ENCODE measurements at places on chromosomes 1 and 21.
A peak's percentile ranks its signal among the peaks of the same experiment; 100 is the strongest.

DNA sequence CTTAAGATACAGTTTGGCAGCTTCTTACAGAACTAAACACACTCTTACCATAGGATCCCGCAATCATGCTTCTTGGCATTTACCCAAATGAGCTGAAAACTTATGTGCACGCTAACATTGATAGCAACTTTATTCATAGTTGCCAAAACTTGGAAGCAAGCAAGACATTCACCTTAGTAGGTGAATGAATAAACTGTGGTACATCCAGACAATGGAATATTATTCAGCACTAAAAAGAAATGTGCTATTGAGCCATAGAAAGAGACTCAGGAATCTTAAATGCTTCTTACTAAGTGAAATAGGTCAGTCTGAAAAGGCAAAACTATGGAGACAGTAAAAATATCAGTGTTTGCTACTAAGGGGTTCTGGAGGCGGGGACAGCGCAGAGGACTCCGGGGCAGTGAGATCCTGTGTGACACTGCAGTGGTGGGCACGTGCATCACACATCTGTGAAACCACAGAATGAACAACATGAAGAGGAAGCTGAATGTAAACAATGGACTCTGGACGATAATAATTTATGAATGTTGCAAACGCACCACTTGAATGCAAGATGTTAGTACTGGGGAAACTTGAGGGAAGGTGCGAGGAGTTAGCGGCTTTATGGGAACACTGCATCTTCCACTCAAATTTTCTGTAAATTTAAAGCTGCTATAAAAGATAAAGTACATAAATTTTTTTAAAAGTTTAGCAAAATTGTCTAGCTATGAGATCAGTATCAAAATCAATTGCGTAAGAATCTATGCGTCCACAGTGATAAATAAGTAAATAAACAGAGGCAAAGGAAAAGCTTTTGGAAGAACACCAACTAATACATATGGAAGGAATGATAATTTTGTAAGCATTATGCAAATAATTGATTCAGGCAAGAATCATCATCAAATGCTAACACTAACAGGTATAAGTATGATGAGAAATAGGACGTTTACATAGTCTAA, 15.4 kb upstream of the SPATC1L start:
- DNase-seq = no peak

DNA sequence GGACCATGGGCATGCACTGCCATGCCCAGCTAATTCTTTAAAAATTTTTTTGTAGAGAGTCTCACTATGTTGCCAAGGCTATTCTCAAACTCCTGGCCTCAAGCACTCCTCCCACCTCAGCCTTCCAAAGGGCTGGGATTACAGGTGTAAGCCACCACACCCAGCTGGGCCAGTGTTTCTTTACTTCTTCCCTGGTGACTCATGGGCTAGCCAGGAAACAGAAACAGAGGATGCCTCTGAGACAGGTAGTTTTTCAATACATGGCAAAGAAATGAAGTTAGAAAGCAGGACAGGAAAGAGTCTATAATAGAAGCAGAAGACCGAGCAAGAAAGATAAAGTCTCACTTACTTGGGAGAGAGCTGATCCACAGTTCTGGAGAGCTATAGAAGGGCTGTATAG, 7.6 kb upstream of the C1orf74 start:
- no peak for DNase-seq

GRCh38 chr1:205275133-205275532, 46.4 kb downstream of the NUAK2 start:
- no peak for DNase-seq

DNA sequence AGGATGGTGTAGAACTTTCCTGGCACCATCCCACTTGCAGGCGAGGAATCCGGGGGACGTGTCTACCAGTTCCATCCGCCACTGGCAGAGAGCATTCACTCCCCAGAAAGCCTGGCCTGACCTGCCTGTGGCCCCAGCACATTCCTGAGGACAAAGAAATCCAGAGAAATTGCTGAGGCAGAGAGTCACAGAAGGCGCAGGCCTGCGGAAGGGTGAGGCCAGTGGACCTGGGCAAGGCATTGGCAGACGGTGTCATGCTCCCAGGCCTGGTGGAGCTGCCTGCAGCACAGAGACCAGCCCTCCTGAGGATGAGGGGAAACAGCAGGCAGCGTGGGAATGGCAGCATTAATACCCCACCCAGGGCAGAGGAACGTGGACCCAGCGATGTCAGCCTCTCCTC, 81.2 kb upstream of the F3 start:
- peak; percentile 54 for DNase-seq

GRCh38 chr1:119188926-119189325, 48.5 kb upstream of the WARS2 start:
- peak; percentile 10 for DNase-seq

DNA sequence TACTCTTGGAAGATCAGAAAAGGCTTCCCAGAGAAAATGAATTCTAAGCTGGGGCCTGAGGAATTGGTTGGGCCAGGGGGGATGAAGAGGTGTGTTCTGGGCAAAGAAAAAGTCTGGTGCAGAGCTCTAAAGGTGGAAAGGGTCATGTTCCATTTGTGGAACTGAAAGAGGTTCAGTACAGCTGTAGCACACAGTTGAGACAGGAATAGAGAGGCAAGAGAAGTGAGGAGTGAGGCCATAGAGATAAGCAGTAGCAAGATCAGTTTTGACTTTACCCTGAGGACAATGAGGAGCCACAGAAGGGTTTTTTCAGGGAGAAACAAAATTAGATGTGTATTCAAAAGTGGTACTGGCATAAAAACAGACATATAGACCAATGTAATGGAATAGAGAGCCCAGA, 30.3 kb upstream of the MUTYH start:
- DNase-seq = no peak

DNA sequence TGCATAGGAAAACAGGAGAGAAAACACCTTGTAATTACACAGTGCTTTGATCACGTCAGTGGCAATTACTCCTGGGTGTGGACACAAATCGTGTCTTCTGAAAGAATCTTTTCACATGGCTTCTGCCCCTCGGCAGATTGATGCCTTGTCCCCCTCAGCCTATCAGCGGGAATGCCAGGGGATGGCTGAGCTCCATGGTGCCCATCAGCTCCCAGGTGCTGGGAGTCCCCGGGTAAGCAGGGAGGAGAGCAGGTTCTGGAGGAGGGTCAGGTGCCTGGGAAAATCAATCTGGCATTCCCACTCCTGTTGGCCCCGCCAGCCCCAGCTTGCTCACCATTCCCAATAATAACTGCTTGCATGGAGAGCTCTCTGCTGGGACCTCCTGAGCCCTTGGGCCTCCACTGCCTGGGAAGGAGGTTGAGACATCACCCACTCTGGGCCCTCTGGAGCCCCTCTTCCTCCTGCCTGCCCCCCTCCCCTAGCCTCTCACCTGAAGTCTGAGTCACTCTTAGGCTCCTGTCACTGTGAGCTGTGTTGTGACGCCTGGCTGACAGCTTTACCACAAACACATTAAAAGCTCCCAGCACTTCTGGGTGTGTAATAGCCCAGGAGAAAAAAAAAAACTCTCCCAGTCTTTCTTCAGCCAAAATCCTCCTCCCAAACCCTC, 4.9 kb downstream of the CAMK2N1 start:
- no peak for DNase-seq

GRCh38 chr1:27364696-27365371, 1.9 kb downstream of the MAP3K6 start:
- no peak for DNase-seq

GRCh38 chr1:196063952-196064351, 544.3 kb downstream of the KCNT2 start:
- DNase-seq = peak; percentile 45

DNA sequence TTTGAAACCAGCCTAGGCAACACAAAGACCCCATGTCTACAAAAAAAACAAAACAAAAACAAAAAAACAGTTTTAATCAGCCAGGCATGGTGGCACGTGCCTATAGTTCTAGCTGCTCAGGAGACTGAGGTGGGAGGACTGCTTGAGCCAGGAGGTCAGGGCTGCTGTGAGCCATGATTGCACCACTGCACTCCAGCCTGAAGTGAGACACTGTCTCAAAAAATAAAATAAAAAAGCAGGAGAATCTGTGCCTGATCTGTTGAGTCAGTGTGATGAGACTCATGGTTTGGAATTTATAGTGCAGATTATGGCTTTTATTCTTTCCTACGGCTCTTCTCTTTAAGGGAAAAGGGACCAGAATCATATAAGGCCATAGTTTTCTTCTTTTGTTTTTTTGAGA, 16.5 kb downstream of the TRIT1 start:
- peak; percentile 72 for DNase-seq

GRCh38 chr1:227759341-227760300, 24.4 kb downstream of the SNAP47 start:
- peak; percentile 97 for DNase-seq

DNA sequence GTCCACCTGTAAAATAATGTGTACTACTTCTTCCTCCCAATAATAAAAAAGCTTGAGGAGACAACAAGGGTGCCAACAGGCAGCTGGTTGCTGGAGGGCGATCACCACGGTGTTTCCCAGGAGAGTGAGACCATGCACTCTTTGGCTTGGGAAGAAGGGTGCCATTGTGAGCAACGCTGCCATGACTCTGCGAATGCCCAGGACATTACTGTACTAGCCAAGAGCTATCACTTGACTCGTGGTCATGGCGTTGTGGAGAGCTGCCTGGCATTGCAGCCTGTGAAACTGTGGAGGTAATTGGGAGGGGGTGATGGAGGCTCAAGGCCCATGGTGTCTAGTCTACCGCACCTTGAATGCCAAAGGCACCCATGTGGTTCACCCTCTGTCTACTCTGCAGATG, 14.6 kb upstream of the PRMT2 start:
- DNase-seq = no peak

DNA sequence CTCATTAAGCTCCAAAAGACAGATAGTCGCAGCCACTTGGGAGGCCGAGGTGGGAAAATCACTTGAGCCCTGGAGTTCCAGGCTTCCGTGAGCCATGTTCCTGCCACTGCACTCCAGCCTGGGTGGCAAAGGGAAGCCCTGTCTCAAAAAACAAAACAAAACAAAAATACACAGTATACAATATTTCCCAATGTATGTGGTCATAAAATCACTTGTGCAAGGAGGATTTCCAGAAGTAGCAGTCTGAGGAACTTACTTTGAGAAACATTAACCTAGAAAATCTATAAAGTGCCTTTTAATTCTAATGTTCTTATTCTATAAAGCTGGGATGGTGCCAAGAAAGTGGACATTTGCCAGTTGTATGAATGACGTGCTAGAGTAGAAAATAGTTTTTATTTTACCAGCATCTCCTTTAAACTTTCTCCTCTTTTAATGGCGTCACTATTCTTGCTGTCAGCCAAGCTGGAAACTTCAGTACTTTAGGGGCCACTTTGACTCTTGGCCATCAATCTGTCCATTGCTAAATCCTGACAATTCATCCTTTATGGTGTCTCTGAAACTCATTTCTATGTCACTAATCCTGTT, 22.5 kb downstream of the FAM177B start:
- no peak for DNase-seq

DNA sequence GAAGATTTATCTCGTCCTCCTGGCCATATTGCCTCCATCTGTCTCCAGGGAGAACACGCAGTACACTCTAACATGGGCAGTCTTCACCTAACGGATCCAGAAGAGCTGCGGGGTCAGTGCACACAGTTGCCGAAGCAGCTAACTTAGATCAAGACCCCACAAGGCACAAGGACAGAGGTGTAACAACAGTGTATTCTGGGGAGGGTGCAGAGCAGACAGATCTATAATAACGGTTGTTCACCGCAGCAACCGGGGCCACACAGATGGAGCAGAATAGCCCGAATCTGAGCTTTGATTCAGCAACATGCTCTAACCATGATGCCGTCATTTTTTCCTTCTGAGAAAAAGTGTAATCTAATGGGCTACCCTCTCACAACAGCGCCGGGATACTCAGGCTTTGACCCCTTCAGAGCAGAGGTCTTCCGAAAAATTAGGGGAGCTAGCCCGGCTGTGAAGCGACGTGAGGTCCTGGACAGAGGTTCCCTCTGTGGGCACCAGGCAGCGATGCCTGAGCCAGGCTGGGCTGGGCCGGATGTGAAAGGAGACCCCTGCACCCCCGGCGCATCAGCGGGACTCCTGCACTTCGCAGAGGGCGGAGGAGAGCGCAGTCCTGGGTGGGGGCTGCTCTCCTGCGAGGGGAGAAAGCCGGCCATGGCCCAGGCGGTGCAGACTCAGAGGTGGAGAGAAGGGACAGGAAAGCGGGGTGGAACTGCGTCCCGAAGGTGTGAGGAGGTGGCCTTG, 57.5 kb downstream of the BCL9 start:
- no peak for DNase-seq

GRCh38 chr1:214492401-214493075, 58.9 kb downstream of the PTPN14 start:
- DNase-seq = peak; percentile 32

- peak; percentile 35 for DNase-seq
Measured at GRCh38 chr1:177384461-177384860, 213.7 kb downstream of the BRINP2 start.

DNA sequence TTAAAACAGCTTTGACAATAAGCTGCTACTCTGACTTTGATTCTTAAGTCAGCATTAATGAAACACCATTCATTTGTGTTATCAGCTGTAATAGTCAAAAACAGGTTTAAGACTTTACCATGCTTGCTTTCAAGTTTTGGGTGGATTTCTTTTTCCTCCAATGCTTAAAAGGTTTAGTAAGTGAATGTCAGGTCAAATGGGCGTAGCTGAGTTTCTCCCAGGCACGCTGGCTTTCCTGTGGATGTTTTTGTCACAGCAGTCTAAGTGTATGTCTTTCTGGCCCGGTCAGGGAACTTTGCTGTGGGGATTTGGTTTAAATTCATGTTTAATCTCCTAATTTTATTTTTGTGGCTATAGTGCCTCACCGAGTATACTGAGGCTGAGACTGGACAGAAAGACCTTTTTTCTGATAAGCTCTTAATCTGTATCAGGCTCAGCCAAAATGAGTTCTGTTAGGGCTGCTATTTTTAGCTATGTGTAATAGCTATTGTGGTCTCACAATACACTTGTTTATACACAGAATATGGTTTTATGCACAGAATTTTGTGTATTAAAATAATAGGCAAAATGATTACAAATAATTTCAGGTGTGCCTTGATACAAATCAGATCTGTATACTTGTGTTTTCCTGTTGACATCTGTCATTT, 292.8 kb downstream of the DISC1 start:
- DNase-seq = no peak

Data from fibroblast of skin of right quadriceps (primary cell).